Fibroblast of villous mesenchyme (primary cell): ENCODE measurements at places on chromosomes 7 and 10. TPM values are rescaled to one million over a fixed set of nuclear protein-coding genes. Genes with fewer than 3 reads are reported as not detected.

GRCh38 chr7:154785898-154786297 is 217.0 kb downstream of the PAXIP1 start:
- no peak for DNase-seq

The ADAMTS14 gene
- 0.86 and 1.6 TPM in 2 replicates for total RNA-seq

The ETV1 gene
- 9.3 and 11.7 TPM in 2 replicates for total RNA-seq

The HSPA12A gene
- 22.9 and 35.4 TPM in 2 replicates for total RNA-seq

GRCh38 chr10:538895-539294 is 150.6 kb downstream of the DIP2C start:
- peak; percentile 80 for DNase-seq
